ENCODE measurements at places on chromosomes 5 and 9. TPM values are rescaled to one million over a fixed set of nuclear protein-coding genes. Genes with fewer than 3 reads are reported as not detected.

Gene GPR21
- total RNA-seq: not detected

Gene N4BP3
- 6.6 TPM for total RNA-seq

DNA sequence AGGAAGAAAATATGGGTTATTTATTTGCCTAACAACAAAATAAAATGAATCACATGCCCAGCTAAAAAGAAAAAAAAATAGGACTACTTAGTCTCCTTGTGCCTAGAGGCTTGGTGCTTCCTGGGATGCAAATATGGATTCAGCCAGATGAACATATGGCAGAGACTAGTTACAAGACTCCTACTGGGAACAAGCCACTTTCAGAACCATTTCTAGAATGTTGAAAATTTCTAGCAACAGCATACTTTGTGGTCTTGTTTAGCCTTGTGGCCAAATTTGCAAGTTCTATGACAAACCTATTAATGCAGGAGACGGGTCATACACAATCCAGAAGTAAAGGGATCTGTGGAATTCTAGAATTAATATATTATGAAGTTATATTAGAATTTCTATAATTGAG, 198.7 kb downstream of the CHSY3 start:
- no peaks in the 10 kb centered on the region for H3K36me3 ChIP-seq
- no peak overlapping the region for H3K27ac ChIP-seq
- H3K4me3 ChIP-seq: no peak overlapping the region
- no peaks in the 10 kb centered on the region for H3K27me3 ChIP-seq
- DNase-seq: no peak

- no peaks in the 10 kb centered on the region for H3K27me3 ChIP-seq
- no peak overlapping the region for H3K4me3 ChIP-seq
- DNase-seq: no peak
- no peaks in the 10 kb centered on the region for H3K36me3 ChIP-seq
- H3K4me1 ChIP-seq: no peaks in the 10 kb centered on the region
These were observed 778.3 kb downstream of the PRELID2 start for GRCh38 chr5:145056800-145057199.
